ENCODE measurements at places on chromosomes 7 and 10.

- DNase-seq = no peak
These were observed 77.6 kb downstream of the BICC1 start for GRCh38 chr10:58590152-58590840.

GRCh38 chr7:27953361-27953760, 213.4 kb downstream of the TAX1BP1 start:
- DNase-seq = no peak

GRCh38 chr7:55205124-55205955, 159.8 kb upstream of the LANCL2 start:
- DNase-seq = no peak

DNA sequence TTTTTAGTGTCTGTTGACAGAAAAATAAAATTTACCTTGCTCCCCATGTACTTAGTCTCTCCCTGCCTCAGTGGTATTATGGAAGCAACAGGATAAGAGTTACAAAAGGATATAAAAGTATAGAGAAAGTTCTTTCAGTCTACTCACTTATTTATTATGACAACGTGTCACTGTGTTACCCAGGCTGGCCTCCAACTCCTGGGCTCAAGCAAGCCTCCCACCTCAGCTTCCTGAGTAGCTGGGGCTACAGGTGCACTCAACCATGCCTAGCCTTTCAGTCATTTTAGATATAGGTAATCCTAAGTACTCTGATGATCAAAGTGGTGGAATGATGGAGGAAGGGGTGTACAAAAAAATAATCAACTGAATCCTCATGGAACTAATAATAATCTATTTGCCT, 215.2 kb upstream of the MKLN1 start:
- no peak for DNase-seq

DNA sequence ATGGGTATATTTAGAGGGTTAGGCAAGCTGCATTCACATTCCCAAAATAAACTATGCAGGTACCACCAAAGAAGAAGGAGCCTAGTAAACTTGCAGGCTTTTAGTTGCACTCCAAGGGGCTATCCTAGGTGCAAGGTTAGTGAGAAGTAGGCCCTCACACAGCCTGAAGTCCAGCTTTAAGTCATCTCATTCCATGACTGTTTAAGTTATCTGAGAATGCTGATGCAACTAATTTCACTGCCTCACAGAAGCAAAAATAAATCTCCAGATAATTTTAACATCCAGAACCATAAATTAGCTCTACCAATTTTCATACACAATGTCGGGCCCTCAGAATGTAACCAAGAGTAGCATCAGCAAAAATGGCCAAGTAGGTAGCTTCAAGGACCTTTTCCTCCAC, 34.3 kb upstream of the HHEX start:
- DNase-seq = no peak

DNA sequence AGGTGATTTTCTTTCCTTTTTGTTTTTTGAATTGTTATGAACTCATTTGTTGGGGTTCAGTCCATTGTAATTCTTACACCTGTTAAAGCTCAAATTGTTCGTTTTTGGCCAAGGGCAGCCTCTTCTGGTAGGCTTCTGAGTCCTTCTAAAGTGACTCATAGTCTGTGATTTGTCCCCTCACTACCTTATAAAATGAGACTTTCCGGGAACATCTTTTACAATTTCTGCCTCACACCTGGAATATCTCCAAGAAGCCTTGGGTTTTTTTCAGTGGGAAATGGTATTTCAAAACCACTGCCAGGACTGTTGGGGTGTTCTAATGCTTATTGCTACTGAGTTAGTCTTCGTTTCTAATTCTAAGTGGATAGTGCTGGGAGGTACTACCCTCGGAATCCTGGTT, 56.7 kb downstream of the BMPR1A start:
- DNase-seq = no peak

DNA sequence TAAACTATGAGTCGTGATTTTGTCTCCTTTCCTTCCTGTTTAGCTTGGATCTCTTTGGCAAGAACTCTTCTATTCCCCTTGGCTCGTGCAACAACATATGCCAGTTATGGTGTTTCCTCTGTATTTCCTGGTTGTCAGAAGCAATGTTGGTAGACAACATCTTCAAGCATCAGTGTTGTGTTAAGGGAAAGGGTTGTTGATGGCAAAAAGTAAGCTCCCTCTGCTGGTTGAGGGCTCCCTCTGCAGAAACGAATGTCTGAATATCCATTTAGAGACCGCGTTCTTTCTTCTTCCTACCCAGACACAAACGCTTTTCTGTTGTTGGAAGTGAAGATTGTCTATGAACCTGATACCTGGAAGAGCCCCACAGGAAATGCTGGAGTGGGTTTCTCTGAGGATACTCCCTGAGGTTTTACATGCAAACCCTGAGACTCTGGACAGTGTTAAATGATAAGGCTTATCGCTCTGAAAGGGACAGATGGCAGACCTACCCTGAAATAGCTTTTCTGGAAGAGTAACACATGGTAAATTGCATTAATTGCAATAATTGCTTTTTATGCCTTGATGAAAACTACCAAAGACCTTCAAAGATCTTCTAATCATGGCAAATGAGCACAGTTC, 23.5 kb upstream of the C1QL3 start:
- no peak for DNase-seq

DNA sequence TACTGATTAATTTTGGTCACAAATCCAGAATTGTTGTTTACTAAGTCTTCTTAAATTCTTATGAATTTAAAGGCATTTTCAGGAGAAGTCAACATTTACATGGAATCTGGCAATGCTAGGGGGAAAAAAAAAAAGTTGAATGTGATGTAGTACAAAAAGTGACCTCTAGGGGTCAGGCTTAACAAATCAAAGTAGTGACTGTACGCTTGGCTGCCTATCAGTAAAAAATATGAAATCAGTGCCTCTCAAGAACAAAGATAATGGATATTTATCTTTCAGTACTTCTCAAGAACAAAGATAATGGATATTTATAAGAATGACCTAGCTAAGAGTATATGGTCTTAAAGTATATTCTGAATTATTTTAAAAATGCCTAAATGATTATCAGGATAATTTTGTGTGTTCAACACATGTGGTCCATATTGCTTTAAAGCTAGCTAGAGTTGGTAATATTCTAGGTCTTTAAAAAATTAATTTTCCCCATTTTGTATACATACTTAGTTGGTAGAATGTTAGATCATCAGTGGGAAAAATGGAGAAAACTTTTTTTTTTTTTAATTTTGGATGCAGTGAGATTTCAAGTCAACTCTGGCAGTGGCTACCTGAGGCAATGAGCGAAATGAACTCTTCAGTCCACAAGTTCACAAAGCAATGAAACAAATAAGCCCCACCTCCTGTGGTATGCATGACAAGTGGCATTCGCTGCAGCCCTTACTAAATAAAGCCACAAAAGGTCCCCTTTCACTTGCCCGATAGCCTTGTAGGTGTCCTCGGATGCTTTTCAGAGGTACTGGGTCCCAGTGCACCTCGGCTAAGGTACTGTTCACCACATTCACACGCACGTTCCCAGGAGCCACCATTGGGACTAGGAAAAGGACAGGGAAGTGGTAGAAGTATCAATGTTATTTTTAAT, 51.2 kb upstream of the LAMB4 start:
- DNase-seq = no peak

DNA sequence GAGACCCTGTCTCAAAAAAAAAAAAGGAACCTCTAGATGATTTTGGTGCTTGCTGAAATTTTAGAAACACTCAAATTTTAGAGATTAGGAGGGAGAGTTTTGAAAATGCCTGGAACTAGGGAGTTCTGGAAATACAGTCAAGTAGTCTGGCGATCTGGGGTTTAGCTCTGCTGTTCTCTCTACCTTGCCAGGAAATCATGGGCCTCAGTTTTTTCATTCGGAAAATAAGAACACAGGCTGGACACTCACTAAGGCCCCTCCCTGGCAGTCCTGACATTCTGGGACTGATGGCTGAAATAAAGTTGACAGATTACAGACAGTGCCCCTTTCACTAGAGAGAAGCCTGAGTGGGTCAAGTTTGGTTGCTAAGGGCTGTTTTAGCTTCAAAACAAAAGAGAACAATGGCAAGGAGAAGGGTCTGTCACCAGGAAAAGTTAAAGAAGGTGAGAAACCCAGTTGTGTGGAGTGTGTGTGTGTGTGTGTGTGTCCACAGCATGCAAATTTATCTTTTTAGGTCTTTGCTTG, 25.0 kb upstream of the CALN1 start:
- DNase-seq = no peak

- no peak for DNase-seq
These were observed 162.9 kb downstream of the ST7 start for GRCh38 chr7:117116211-117116610.

DNA sequence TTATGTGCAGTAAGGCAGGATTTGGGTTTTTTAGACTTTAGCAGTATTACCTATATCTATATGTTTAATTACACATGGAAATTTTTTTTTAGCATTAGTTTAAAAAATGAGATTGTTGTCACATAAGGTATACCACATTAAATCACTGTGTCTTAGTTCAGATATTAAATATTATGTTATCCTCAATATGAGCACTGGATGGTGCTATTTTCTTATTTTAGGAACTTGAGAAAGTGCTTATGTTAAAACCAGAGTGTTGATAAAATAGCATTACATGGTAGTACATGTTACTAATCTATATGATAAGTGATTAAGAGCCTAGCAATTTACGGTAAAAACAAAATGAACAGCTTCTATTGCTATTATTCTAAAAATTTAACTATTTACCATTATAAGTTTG, 28.8 kb downstream of the MIOS start:
- DNase-seq = no peak

GRCh38 chr7:70856901-70857630, 274.9 kb upstream of the GALNT17 start:
- peak; percentile 65 for DNase-seq

DNA sequence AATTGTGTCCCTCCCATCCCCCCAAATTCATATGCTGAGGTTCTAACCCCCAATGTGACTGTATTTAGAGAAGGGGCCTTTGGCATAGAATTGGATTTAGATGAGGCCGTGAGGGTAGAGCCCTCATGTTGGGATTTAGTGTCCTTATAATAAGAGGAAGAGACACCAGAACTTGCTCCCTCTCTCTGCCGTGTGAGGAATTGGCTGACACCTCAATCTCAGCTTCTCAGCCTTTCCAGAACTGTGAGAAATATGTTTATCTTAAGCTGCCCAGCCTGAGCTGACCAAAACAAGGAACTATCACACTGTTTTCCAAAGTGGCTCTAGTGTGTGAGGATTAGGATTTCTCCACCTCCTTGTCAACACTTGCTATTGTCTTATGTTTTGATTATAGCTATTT, 400.0 kb upstream of the FZD8 start:
- no peak for DNase-seq

DNA sequence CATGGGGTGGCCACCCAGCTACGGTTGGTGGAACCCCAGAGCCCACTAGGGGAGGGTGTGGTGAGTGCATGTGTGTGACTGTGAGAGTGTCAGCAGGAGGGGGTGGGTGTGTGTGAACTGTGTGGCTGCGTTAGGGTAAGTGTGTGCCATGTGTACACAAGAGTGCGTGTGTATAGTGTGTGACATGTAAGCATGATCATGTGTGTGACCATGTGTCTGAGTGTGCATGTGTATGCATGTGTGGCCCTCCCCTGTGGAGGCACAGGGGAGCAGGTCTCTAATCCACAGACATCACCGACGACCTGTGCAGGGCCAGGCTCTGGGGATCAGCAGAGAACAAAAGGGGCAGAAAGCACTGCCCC, 3.5 kb upstream of the CFAP46 start:
- DNase-seq = no peak

DNA sequence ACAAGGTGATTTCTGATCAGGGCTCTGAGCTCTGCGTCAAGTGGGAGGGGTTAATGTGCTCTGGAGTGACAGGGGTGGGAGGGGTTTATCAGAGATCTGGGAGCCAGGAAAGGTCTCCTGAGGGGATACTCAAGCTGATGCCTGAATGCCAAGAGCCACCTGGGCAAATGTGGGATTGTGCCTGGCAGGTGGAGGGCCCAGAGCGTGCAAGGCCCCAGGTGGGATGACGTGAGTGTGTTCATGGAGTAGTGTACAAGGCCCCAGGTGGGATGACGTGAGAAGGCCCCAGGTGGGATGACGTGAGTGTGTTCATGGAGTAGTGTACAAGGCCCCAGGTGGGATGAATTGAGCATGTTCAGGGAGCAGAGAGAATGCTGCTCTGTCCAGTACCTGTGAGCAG, 610.3 kb downstream of the PTPRN2 start:
- no peak for DNase-seq

- DNase-seq = no peak
These were observed 65.0 kb downstream of the ZEB1 start for GRCh38 chr10:31383810-31384588.

DNA sequence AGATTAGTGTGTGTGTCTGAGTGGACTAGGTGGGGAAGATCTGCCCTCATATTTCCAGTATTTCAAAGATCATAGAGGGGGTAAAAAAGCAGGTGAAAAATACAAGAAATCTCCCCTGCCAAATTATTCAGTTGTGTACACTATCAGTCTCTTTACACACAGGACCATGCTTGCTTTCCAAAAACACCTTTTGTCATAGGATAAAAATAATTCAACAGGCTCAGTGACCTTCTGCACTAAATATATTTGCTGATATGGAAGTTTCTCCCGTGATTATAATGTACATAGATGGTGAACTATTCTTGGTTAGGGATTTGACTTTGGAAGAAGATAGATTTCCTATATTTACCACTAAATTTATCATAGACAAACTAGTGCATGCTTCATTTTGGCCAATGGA, 24.6 kb upstream of the CSTF2T start:
- DNase-seq = no peak

GRCh38 chr7:45292481-45292880, 134.9 kb downstream of the RAMP3 start:
- DNase-seq = no peak

DNA sequence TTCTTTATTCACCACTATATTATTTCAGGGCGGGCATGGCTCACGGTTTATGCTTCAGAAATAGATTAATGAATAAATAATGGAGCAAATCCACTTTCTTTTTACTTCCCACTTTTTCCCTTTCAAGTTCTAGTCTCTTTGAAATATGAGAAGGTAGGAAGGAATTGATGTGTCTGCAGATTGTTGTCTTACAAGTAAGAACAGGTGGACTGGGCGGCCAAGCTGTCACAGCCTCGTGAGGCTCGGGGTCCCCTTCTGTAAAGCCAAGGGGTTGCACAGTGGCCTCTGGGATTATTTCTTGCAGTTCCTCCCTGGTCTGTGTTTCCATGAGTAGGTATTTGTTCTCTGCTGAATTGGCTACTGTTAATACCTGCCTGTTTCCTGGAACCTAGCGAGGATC, 11.2 kb downstream of the VWA2 start:
- no peak for DNase-seq

- DNase-seq = no peak
These were observed 205.1 kb downstream of the RAPGEF5 start for GRCh38 chr7:22151901-22152300.

DNA sequence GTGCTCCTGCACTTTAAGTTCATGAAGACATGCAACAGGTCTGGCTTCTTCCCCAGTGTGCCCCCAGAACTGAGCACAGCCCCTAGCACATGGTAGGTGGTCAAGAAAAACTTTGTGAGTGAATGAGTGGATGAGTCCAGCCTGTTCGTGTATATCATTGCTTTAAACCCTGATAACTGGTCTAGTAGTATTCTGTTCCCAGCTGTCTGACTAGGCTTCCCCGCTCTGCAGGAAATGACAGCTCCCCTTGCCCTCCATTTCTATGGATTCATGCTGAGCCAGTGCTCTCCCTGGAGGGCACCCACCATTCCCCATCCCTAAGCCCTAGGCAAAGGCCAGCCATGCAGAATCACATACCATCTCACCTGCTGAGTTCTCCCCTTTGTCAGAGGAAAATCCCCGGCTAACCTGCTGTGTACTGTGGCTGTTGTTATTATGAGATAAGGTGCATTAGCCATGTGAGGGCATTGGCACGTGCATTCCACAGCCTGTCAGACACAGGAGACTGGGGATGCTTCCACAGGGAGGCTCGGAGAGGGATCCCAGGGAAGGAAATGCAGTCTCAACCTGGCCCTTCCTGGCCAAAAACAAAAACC, 698.9 kb downstream of the GRID1 start:
- DNase-seq = no peak

Measured in activated T-cell treated with anti-CD3 and anti-CD28 coated beads, Interleukin-2, amount 50 U/mL, for 24 hours (primary cell).